ENCODE measurements at places on chromosomes 1 and 21.

- DNase-seq = no peak
Measured at GRCh38 chr1:16721871-16722641, 18.3 kb upstream of the RNU1-4 start.

DNA sequence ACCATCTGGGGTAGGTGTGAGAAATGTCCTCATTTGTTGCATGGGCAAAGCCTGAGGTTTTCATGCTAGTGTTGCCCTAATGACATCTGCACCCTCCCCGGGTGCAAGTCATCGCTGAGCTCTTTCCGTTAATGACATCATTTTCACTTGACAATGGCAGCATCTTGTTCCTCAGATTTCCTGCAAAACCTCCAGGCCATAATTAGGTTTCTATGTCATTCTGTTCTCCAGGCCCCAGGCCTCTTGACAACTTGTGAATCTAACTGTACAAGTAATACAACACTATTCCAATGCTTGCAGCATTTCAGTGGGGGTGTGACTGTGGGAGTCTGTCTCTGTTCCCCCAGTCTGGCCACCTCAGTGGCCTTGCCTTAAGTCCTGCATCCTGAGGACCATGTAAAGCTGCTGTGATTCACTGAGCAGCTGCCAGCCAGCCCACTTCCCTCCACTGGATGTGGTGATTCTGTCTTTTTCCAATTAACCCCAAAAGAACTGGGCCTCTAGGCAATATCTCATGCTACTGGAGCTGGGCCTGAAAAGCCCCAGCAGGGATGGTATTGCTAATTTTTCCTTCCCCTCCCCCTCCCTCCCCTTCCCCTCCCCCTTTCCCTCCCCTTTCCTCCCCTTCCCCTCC lies 22.8 kb downstream of the RAB7B start:
- peak; percentile 26 for DNase-seq

GRCh38 chr1:1091344-1092148 lies 17.4 kb upstream of the RNF223 start:
- no peak for DNase-seq

- no peak for DNase-seq
Measured at GRCh38 chr21:17451364-17451891, 61.4 kb upstream of the CXADR start.

GRCh38 chr1:19710825-19711611 lies 46.3 kb downstream of the HTR6 start:
- no peak for DNase-seq

GRCh38 chr1:56396581-56396980 lies 182.8 kb downstream of the PLPP3 start:
- DNase-seq = no peak

Measured in sigmoid colon (tissue), 7 donors.